ENCODE measurements at places on chromosomes 6 and 20.

DNA sequence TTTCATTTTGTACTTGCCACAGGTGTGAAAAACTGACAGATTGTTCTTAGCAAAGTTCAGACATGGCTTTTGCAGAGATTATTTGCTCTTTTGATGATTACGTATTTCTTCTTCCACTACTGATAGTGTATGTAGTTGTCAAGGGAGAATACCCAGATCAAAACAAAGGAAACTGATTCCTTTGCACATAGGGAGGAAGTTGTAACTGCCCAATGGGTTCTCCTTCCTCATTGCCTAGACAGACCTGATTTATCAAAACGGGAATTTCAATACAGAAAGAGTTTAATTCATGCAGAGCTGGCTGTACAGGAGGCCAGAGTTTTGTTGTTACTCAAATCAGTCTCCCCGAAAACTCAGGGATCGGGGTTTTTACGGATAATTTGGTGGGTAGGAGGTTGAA lies 214.7 kb downstream of the BCAS1 start:
- no peak for DNase-seq

- DNase-seq: no peak
Observed at GRCh38 chr6:156189195-156189594, 588.0 kb upstream of the ARID1B start.

- no peak for DNase-seq
Observed at GRCh38 chr6:4815584-4815983, 39.4 kb downstream of the CDYL start.

DNA sequence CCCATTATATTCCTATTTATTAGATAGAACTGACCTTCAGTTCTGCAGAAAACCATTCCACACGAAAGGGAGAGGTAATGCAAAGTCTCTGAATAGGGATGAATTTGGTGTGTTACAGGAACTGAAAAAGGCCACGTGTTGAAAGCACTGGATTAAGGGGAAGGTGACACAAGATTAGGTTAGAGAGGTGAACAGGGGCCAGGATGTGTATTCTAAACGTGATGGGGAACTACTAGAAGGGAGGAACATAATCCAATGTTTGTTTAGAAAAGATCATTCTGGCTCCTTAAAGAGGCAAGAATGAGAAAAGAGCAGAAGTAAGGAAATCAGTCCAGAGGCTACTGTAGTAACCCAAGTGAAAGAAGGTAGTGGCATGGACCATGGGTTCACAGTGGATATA lies 6.3 kb upstream of the ZKSCAN8 start:
- DNase-seq: no peak

GRCh38 chr6:139955366-139956155 lies 581.1 kb upstream of the CITED2 start:
- no peak for DNase-seq

DNA sequence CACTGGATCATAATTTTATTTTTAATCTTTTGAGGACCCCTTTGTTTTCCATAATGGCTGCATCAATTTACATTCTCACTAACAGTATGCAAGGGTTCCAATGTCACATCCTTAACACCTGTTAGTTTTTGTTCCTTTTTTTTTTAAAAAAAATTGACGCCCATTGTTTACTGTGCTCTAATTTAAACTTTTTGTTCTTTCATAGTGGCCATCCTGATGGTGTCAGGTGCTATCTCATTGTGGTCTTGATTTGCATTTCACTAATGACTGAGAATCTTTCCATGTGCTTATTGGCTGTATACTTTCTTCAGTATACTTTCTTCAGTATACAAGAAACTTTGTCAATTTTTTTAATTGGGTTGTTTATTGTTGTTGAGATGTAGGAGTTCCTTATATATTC lies 347.0 kb downstream of the RNGTT start:
- no peak for DNase-seq

GRCh38 chr20:40223810-40224209 lies 465.2 kb downstream of the MAFB start:
- no peak for DNase-seq

DNA sequence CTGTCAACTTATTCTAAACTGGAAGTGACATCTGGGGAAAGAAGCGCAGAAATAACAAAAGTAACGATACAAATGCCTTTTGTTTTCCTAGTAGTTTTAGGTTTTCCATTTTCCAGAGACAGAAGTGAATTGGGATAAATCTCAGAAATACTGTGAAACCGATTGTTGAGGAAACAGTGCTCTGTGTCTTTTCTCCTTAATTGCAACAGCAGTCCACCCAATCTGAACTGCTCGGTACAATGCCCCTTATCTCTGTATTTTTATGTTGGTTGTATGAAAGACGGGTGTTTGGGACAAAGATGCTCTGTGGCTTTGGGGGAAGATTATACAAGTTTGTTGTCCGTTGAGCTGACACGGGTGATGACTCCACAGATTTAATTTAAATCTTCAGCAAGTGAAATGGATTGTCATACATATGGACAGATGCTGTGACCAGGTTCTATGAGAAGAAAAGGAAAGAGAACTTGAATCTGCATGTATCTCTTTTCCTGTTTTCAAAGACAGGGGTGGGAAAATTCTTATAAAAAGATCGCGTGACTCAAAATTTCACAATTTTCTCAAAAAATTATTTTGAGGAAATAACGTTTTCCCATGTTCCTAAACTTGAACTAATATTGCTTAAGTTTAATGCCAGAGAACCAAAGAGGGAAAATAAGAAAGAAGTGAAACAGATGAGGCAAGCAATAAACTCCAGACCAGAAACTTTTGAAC lies 41.2 kb downstream of the SASH1 start:
- DNase-seq: no peak

DNA sequence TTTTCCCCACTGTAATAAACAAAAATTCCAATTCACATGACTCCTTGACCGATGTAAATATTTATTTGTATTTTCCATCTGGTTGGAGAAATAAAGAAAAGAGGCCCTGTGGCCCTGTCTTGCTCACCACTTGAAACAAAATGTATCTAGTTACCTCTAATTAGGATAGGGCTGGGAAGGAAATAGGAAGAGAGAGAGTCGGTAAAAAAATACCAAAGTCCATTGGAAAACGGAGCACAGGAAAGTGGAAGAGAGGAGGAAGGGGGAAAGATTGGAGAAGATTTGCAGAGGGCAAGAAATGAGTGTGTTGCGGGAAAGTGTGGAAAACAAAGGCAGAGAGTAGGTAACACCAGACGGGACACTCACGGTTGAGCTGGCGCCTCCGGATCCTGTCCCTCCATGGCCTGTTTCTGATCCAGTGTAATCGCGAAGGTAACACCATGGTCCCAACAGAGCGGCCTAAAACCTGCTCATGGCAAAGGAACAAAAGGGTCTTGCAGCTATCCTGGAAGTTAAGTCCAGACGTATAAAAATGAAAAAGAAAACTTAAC lies 105.8 kb upstream of the RIPOR2 start:
- DNase-seq: no peak

- no peak for DNase-seq
Observed at GRCh38 chr20:51050531-51051075, 27.7 kb upstream of the KCNG1 start.

- DNase-seq: no peak
Observed at GRCh38 chr20:53639647-53640440, 46.2 kb upstream of the ZNF217 start.

- DNase-seq: no peak
Observed at GRCh38 chr6:41428996-41429421, 93.6 kb downstream of the NCR2 start.

GRCh38 chr20:10078403-10078802 lies 43.6 kb downstream of the ANKEF1 start:
- no peak for DNase-seq

DNA sequence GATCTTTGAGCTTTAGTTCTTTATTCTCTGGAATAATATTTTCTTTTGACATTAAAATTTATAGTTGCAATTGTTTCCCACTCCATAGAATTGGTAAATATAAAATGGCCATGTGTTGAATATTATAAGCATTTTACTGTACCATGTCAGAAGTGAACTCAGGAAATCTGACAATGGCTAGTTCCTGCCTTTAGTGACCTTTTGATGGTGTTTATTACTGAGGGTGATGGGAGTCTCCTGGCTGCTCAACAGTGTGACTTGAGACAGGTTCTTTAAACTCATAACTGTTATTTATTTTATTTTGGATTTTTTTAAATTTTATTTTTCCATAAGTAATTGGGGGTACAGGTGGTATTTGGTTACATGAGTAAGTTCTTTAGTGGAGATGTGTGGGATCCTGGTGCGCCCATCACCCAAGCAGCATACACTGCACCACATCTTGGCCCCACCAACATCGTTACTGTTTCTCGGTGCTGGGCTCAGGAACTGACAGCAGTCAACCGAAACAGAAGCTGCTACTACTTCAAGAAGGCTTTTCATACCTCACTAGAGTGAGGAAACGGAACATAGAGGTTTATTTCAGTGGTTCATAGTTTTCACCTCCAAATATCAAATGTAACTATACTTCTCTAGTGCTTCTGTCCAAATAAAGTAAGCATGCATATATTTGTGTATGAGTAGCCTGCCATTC lies 90.4 kb downstream of the PLEKHG1 start:
- no peak for DNase-seq

- DNase-seq: no peak
Observed at GRCh38 chr6:161503570-161503969, 229.7 kb upstream of the AGPAT4 start.

GRCh38 chr6:121881974-121882667 lies 446.7 kb downstream of the GJA1 start:
- no peak for DNase-seq

- DNase-seq: no peak
Observed at GRCh38 chr6:32290886-32291450, 67.1 kb upstream of the NOTCH4 start.

DNA sequence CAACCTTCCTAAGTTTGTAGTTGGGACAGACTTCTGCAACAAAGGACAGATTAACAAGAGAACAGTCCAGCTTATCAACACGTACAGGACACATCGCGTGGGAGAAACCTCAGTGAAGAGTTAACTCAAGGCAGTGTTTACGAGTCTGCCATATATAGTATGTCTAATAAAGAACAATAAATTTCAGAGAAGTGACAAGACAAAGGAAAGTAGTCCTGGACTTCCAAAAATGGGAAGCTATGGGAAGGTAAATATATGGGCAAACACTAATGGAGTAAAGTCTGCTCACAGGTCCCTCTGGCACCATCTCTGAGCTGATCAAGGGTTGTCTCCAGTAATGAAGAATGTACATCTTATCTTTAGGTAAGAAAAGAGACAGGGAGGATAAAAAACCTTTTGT lies 34.9 kb downstream of the GCM1 start:
- no peak for DNase-seq

GRCh38 chr6:35730745-35731413 lies 6.0 kb upstream of the ARMC12 start:
- DNase-seq: no peak

DNA sequence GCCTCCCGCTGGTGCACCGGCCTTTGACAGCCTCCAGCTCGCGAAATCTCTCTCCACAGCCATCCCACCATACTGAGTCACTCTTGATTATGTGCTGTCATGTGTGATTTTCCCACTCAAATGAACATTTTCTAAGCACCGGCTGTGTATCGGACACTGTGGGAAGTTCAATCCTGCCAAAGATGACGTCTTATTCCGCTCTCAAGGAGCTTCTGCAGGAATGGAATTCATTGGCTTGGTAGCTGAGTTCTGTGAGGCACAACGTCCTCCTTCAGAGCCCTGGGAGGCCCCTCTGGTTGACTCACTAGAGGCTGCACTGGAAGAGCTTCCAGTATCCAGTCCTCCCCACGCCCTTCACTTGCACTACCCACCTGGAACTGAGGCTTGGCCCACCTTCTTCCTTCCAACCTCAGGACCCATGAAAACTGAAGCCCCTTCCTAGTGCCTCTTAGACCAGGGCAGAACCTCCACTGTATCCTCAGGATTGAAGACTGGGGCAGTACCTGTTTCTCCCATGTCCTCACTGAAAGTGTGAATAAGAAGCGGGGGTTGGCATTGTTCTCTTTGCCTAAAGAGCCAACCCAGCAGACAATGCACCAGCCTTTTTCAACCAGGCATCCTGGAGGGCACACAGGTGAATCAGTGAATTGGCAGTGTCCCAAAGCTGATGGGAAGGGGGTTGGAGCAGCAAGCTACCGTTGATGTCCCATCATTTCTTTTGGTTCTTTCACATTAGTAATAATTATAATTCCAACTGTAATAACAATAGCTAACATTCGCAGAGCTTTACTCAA lies 1.7 kb downstream of the UNC5CL start:
- DNase-seq: no peak

DNA sequence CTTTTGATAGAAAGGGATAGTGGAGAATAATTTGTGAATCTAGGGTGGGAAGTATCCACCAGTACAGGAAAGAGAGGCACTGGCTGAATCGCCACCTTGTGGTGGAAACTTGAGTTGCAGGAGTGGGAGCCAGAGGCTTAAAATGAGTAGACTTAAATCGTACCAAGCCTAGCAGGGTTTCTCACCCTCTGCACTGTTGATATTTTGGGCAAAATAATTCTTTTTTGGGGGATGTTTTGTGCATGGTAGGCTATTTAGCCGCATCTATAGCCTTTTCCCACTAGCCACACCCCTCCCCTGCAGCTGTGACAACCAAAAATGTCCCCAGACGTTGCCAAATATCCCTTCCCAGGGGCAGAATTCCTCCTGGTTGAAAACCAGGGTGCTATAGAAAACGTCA lies 119.1 kb downstream of the DHX35 start:
- DNase-seq: no peak

DNA sequence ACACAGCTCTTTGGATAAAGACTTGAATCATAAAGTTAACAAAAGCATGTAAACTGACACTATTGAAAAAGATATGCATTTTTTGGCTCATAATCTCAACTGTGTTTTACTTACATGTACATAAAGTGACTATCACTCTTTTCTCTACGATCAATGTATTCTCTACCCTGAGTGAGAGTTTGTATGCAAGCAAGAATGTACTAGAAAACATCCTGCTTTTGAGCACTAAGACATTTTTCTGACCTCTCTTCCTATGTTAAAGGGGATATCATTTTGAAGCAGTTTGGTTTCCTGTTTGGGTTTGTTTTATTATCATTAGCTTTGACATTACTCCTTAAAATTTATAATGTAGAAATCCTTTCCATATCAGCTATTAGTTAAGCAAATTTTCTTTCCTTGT lies 910.8 kb downstream of the C6orf118 start:
- DNase-seq: no peak

- DNase-seq: no peak
Observed at GRCh38 chr6:41570259-41570615, 24.1 kb downstream of the FOXP4 start.

DNA sequence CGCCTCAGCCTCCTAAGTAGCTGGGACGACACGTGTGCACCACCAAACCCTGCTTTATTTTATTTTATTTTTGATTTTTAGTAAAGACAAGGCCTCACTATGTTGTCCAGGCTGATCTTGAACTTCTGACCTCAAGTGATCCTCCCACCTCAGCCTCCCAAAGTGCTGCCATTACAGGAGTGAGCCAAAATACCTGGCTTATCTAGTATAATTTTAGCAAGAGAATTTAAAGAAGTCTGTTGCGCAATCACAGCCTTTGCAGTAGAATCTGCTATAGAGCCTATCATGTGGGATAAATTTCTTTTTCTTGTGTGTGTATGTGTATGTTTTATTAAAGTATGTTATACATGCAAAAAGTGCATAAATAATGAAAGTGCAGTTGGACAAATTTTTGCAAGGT lies 92.1 kb upstream of the ANKEF1 start:
- DNase-seq: no peak
